ENCODE measurements at places on chromosomes 16 and 17. TPM values are rescaled to one million over a fixed set of nuclear protein-coding genes. Genes with fewer than 3 reads are reported as not detected.

DNA sequence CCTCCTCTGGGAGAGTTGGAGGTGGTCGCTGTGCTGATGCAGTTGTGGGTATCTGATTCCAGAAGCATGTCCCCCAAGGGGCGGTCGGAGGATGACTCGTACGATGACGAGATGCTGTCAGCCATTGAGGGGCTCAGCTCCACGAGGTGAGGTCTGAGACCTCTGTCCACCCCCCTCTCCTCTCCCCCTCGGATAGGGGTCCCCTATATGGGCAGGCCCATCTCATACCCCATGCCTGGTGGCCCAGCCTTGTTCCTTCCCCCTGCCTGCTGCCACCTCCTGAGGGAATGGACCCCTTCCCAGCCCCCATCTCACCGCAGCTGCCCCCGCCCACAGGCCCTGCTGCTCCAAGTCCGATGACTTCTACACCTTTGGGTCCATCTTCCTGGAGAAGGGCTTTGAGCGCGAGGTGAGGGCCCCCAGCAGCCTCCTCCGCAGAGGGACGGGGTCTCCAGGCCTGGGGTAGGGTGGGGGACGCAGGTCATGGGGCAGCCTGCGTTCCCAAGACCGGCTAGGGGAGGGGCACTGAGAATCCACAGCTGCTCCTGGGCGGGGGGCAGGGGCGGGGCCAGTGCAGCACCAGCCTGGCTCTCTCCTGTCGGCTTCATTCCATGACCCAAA is 39.2 kb downstream of the ADCY7 start:
- no peak for DNase-seq

The CLEC18B gene
- polyA plus RNA-seq, result 0.77 TPM

DNA sequence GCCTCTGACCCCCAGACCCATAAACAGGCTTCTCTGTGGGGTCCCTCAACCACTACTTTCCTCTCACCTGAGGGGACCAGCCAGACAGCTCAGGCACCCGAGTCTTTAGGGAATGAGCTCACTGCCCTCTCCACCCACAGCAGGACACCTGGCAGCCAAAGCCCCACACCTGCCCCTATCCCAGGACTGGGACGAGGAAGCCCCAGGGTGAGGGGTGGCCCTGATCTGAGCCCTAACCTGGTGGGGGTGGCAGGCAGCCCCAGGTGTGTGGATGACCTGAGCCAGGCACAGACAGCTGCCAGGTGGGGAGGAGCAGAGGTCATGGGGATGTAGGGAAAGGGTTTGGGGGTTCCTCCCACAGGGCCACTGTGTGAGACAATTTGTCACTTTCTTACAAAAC is 1.7 kb upstream of the TEX19 start:
- DNase-seq, result no peak

The PTGES3L gene
- 0.43 TPM for polyA plus RNA-seq

- no peak for DNase-seq
These were observed 24.3 kb upstream of the TMEM220 start for GRCh38 chr17:10754109-10754508.
